ENCODE measurements at places on chromosomes 1 and 21.

GRCh38 chr21:44530903-44531605, 8.9 kb downstream of the KRTAP10-1 start:
- no peaks in the 10 kb centered on the region for H3K27me3 ChIP-seq
- H3K27ac ChIP-seq: no peak overlapping the region
- H3K36me3 ChIP-seq: no peaks in the 10 kb centered on the region
- no peaks in the 10 kb centered on the region for H3K4me1 ChIP-seq
- DNase-seq: no peak

DNA sequence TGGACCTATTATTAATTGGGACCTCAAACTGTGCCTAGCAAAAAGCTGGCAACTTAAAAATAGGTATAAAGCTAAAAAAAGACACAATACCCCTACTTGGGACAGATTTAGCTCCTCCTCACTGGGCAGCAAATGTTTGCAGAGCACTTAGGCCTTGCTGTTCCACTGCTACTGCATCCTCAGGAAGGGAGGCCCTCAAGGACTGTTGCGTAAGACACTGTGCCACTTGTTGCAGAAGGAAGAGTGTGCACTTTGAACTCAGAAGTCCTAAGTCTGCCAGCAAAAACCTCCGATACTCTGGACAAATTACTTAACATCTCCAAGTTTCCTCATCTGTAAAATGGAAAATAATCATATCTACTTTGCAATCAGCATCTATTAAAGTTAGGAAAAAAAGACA, 322.9 kb downstream of the BARHL2 start:
- H3K36me3 ChIP-seq: no peaks in the 10 kb centered on the region
- no peak overlapping the region for H3K27ac ChIP-seq
- no peak for DNase-seq
- H3K4me3 ChIP-seq: no peak overlapping the region

- no peak for DNase-seq
- H3K4me1 ChIP-seq: no peaks in the 10 kb centered on the region
- H3K4me3 ChIP-seq: no peak overlapping the region
- no peak overlapping the region for H3K27ac ChIP-seq
- H3K36me3 ChIP-seq: peaks cover 98% of the 10 kb centered on the region
These were observed 56.9 kb downstream of the UBR4 start for GRCh38 chr1:19153169-19153568.

GRCh38 chr1:152052606-152053005, 15.8 kb upstream of the S100A11 start:
- H3K27ac ChIP-seq: no peak overlapping the region
- H3K36me3 ChIP-seq: no peaks in the 10 kb centered on the region
- H3K27me3 ChIP-seq: no peaks in the 10 kb centered on the region
- H3K4me1 ChIP-seq: peaks cover 13% of the 10 kb centered on the region
- DNase-seq: peak; percentile 93

- H3K27ac ChIP-seq: no peak overlapping the region
- no peaks in the 10 kb centered on the region for H3K36me3 ChIP-seq
- H3K4me1 ChIP-seq: no peaks in the 10 kb centered on the region
- no peak for DNase-seq
- H3K4me3 ChIP-seq: peak overlapping the region; percentile 16
These were observed 221.1 kb downstream of the NPHP4 start for GRCh38 chr1:5770981-5771765.

- no peaks in the 10 kb centered on the region for H3K27me3 ChIP-seq
- no peaks in the 10 kb centered on the region for H3K36me3 ChIP-seq
- DNase-seq: no peak
- no peak overlapping the region for H3K4me3 ChIP-seq
- H3K27ac ChIP-seq: no peak overlapping the region
- no peaks in the 10 kb centered on the region for H3K4me1 ChIP-seq
These were observed 1695.3 kb downstream of the BRINP3 start for GRCh38 chr1:188782220-188782841.

DNA sequence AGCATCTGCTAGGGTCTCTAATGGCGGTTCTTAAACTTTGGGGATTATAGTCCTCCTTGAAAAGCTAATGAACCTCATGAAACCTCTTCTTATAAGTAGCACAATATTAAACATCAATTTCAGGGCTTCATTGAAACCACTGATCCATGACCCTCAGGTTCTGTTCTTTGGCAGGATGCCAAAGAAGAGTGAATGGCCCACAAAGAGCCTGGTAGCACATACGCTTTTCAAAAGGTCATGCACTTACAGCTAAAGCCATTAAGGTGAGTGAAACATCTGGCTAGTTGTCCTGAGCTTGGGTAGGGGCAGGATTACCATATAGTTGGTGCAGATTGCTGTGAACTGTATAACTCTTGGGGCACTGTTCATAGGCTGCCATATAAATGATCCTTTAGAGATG, 42.3 kb downstream of the MDM4 start:
- H3K36me3 ChIP-seq: peaks cover 4% of the 10 kb centered on the region
- DNase-seq: no peak
- no peak overlapping the region for H3K4me3 ChIP-seq
- no peaks in the 10 kb centered on the region for H3K4me1 ChIP-seq
- no peak overlapping the region for H3K27ac ChIP-seq

- H3K4me3 ChIP-seq: no peak overlapping the region
- no peaks in the 10 kb centered on the region for H3K27me3 ChIP-seq
- H3K27ac ChIP-seq: no peak overlapping the region
- H3K4me1 ChIP-seq: peaks cover 11% of the 10 kb centered on the region
These were observed 41.3 kb upstream of the KCNE1 start for GRCh38 chr21:34553151-34553952.

DNA sequence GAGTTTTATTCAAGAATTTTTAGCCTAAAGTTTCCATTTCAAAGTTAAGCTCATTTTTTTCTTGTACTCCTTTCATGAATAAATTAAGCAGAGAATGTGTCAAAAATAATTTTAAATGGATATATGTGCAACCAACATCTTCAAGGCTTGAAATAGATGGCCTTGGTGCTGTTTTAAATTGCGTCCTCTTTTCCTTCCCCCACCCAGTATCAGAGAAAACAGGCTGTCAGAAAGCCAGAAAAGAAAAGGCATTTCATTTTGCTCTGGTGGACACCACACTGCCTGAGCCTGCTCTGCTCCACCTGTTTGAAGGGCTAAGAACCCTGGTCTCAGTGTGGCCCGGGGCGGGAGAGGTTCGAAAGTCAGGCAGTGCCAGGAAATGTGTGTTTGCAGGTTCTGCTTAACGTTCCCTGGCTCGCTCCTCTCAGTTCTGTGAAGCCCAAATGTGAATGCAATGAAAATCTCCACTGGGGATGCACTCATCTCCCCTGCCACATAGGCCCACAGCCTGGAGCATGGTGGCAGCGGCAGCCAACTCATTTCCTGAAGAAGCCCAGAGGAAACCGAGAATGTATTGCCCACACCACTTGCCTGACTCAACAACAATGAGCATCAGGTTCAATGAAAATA, 134.4 kb downstream of the SDCCAG8 start:
- no peak overlapping the region for H3K4me3 ChIP-seq
- H3K4me1 ChIP-seq: no peaks in the 10 kb centered on the region
- no peak overlapping the region for H3K27ac ChIP-seq
- no peaks in the 10 kb centered on the region for H3K27me3 ChIP-seq
- H3K36me3 ChIP-seq: no peaks in the 10 kb centered on the region
- DNase-seq: no peak

DNA sequence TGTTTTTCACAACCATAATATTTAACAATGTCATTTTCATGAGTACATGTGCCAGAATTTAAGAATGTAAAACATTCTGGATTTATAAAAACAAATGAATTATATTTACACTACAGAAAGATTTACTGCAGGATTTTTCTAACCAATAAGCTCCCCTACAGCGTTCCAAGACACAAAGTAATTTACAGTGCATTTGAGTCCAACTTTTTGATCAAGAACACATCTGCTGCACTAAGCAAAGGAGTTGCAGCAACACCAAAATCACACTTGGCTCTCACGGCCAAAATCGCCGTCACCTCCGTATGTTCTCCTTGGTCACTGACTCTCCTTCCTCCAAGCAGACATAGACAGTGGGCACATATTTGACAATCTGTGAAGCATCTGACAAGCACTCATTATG, 7.7 kb downstream of the VPS26C start:
- H3K4me1 ChIP-seq: no peaks in the 10 kb centered on the region
- H3K4me3 ChIP-seq: no peak overlapping the region
- no peak overlapping the region for H3K27ac ChIP-seq
- no peaks in the 10 kb centered on the region for H3K27me3 ChIP-seq

DNA sequence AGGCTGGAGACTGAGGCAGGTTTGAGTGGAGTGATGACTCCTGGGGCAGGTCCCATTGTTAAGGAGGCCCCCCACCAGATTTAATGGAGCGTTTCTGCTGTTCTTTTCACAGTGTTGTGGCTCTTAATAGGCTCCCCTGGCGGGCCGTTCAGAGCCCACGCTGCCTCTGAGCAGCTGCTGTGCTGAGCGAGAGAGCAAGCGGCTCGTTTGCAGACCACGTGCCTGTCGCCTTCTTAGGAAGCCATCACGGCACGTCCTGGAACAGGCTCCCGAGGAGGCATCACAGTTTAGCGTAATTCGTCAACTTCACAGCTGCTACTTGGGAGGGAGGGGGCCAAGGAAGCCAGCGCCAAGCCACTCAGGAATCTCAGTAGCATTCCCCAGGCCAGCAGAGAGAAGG, 70.5 kb upstream of the CTTNBP2NL start:
- H3K36me3 ChIP-seq: no peaks in the 10 kb centered on the region
- H3K27me3 ChIP-seq: no peaks in the 10 kb centered on the region
- H3K4me3 ChIP-seq: no peak overlapping the region
- H3K27ac ChIP-seq: no peak overlapping the region

DNA sequence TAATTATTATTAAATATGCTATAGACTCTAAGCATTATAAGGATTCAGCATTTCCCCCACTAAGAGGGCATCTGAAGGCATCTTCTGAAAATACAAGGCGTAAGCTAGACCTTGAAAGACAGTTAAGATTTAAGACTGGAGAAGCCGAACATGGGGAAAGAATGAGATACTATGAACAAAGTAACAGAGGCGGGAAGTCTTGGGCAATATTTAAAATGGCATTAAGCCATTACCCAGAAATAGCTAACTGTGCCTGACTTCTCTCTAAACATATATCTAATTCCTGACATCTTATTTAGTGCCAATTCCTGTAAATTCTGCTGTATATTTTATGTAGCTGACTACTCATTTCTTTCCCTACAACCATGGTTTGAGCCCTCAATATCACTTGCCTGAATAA, 20.9 kb downstream of the DPH5 start:
- no peak for DNase-seq
- H3K4me1 ChIP-seq: no peaks in the 10 kb centered on the region
- H3K27me3 ChIP-seq: no peaks in the 10 kb centered on the region
- peaks cover 13% of the 10 kb centered on the region for H3K36me3 ChIP-seq
- no peak overlapping the region for H3K27ac ChIP-seq
- H3K4me3 ChIP-seq: no peak overlapping the region
